ENCODE measurements at places on chromosomes 4 and X. TPM values are rescaled to one million over a fixed set of nuclear protein-coding genes. Genes with fewer than 3 reads are reported as not detected.

DNA sequence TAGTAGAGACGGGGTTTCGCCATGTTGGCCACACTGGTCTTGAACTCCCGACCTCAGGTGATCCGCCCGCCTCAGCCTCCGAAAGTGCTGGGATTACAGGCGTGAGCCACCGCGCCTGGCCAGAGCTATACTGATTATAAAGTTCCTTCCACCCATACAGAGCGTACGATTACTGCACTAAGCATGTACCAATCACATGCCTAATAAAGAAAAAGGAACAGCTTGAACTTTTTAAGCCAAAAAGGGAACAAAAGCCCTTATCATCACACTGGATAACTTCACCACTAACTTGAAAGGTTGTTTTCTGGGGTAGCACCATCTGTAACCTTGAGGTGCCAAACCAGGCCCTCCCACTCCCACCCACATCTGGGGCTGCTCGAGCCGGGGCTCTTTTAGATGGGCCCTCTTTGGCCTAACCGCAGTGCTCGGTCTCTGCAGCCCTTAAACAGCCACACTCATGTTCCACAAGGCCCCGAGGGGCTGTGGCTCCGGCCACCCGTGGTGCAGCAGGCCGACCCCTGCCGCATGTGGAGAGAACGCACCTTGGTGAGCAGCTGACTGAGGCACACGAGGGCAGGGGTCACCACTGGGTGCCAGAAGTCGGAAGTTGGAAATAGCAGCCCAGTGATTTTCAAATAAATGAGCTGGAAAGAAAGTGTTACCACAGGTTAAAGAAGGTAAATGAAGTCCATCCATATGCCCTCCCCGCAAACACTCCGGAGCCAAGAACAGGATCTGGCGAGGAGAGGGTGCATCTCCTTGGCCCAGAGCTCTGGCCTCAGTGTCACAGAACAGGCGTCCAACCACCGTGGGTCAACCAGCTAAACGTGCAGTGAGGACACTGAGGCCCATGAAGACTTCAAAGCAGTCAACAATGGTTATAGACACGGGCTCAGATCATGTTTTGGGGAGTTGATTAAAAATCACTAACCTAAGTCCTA is 18.4 kb downstream of the NOP14 start:
- DNase-seq, result no peak

DNA sequence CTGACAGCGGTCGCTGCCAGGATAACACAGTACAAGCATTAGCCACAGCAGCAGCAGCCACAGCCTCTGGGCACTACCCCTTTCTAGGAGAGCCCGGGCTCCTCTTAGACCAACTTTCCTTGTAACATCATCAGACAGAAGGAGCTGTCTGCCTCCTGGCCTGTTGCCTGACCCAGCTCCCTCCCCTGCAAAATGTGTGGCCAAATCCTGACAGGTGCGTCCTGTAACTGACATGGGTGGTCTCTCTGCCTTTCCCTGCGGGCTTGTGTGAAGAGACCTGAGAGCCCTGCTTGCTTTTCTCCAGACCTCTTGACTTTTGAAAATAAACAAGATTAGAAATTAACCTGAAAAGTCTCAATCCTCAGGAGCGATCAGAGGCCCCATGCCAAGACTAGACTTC is 824.9 kb downstream of the RAPGEF2 start:
- no peak for DNase-seq

DNA sequence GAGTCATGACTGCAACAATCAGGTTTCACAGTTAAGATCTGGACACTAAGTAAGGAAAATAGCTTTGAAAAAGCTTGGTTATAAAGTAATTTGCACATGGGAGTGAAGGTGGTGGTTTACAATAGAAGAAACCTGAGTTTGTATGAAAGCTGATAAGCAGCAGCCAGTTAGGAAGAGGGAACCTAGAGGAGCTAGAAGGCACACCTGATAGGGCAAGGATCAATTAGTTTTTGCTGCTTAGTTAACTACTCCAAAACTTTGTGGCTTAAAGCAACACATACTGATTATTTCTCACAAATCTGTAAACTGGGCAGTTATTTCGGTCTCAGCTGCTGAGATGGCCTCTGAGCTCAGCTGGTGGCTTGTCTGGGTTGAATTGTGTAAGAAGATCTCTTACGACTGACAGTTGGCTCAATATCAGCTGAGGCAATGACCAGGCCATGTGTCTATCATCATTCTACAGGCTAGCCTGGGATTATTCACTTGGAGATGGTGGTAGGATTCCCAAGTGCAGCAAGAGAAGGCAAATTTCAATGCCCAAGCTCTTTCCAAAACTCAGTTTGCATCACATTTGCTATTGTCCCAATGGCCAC is 255.0 kb upstream of the PITX2 start:
- no peak for DNase-seq

- no peak for DNase-seq
Observed at GRCh38 chrX:13876652-13877051, 59.8 kb upstream of the GPM6B start.

DNA sequence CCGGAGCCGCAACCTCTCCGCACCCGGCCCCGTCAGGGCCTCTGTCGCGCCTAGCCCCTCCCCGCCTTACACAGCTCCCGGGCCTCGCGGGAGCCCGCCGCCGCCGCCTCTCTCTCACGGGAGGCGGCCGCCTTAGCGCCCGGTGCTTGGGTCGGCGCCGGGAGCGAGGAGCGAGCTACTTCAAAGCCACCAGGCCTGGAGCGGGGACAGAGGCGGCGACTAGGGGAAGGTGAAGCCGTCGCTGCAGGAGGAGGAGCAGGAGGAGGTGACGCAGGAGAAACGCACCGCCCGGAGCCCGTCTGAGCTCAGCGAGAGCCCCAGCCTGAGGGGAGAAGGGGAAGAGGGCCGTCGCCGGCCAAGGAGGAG is 250 bp downstream of the USP9X start:
- no peak for DNase-seq

- no peak for DNase-seq
Observed at GRCh38 chr4:30330894-30331652, 389.1 kb upstream of the PCDH7 start.

- no peak for DNase-seq
Observed at GRCh38 chrX:38110231-38110630, 103.9 kb downstream of the SYTL5 start.

GRCh38 chr4:147533331-147533730 is 52.4 kb downstream of the EDNRA start:
- no peak for DNase-seq

DNA sequence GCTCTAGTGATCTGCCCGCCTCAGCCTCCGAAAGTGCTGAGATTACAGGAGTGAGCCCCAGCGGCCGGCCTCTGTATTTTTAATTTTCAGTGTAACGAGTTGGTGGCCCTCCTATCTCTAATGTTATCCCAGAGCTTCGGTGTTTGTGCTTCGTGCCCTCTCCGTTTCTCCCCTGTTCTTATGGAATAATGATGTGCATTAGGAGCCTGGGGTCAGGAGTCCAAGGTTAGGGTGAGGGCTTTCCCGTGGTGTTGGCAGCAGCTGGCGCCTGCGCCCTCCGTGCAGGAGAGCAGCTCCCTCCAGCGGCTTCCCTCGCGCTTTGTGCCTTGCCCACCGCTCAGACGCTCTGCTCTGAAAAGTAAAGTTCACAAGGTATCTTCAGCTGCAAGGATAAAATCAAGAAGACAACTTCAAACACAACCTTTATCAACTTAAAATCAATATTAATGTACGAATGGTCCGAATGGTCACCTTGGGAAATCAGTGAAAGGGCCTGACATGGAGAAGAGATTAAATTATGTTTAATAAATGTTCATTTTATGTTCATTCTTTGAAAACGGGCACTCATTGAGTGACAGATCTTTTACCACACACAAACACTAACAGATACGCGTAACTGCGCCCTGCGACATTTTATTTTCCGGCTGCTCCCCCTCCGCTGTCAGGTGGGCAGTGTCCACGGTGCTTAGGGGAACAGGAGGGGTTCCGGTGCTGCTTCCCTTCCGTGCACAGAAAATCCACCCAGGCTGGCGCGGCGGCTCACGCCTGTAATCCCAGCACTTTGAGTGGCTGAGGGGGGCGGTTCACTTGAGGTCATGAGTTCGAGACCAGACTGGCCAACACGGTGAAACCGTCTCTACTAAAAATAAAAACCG is 62.4 kb downstream of the TRAPPC11 start:
- DNase-seq, result no peak

DNA sequence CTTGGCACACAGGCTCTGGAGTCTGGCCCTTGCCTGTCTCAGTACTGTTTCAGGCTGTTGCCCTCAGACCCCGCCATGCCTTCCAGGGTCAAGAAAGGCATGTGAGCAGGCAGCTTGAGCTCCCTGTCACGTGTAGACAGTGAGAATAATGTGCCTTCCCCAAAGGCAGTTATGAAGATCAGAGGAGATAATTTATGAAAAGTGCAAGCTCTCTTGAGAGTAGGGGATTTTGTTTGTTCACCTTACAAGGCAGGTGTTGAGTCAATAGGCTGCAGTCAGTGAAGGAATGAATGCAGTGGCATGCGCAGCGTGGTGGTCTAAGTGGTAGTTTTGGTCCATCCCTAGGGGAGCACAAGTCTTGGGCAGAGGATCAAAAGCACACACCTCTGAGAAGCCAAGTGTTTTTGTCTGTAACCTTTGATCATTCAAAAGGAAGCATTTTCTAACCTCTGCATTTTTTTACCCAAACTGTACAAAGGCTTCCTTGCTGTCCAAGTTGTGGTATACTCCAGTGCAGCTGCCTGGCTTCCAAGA is 14.4 kb downstream of the HADH start:
- no peak for DNase-seq

The CT45A10 gene
- not detected for total RNA-seq

The AFAP1 gene
- 36.6 TPM for total RNA-seq

The FAM47E gene
- 5.4 TPM for total RNA-seq

The GABRQ gene
- total RNA-seq, result 6.1 TPM

The MAGEC2 gene
- total RNA-seq, result not detected

Data from type B pancreatic cell (in vitro differentiated cells).